Activated CD4-positive, alpha-beta T cell treated with anti-CD3 and anti-CD28 coated beads, Interleukin-2, amount 50 U/mL, for 24 hours (primary cell): ENCODE measurements at places on chromosomes 2 and 18.

- no peak for DNase-seq
Measured at GRCh38 chr2:231970461-231970860, 8.9 kb downstream of the DIS3L2 start.

DNA sequence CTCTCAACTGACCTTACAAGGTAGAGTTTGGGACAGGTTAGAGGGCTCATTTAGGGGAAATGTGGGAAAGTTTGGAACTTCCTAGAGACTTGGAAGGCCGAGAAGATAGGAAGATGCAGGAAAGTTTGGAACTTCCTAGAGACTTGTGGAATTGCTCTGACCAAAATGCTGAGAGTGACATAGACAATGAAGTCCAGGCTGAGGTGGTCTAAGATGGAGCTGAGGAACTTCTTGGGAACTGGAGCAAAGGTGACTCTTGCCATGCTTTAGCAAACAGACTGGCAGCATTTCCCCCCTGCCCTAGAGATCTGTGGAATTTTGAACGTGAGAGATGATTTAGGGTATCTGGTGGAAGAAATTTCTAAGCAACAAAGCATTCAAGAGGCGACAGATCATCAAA is 258.9 kb upstream of the GULP1 start:
- DNase-seq = no peak

DNA sequence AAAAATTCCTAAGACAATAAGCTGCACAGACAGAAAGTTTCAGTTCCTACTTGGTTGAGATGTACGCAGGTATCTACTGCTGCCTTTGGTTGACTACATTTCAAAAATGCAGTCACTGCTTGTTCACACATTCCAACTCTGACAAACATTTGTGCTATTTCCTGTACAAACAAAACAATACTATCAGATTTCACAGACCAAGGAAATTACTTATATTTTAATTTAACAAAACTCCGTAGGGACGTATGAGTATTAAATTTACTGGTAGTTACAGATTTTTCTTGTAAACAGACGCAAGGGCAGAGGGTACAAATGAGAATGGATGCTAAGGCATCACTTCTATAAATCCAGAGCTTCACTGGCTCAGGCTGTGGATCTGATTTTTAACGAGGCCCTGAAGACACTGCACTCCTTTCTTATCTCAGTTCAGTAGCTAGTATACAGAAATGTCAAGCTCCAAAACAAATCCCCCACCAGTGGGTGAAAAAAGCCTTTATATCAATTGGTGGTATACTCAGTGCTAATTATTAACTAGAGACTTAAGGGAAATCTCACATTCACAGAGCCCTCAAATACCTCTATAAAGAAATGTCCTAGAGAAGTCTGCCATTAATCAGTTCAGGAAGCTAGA is 31.7 kb upstream of the TTC32 start:
- DNase-seq = no peak

DNA sequence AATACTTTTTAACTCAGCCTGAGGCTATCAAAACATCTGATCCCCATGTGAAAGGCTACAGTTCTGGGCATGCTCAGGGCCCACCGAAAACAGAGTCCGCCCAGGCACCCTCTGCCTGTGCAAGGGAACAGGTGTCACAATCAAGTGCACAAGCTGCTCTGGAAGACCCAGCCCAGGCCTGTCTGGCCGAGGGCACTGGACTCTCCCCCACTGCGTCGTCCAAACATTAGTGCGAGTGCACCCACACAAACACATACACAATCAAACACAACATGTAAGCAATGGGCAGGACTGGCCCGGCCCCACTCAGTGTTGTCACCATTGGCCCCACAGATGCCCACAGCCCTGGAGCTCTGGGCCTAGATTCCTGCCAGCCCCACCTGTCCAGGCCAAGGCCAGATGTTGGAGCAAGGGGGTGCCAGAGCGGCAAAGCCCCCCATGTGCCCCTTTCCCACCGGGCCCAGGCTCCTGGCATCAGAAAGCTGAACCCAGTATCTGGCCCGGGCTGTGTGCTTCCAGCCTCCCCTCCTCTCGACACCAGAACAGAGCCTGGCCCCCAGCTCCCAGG is 617 bp upstream of the ALPG start:
- no peak for DNase-seq

DNA sequence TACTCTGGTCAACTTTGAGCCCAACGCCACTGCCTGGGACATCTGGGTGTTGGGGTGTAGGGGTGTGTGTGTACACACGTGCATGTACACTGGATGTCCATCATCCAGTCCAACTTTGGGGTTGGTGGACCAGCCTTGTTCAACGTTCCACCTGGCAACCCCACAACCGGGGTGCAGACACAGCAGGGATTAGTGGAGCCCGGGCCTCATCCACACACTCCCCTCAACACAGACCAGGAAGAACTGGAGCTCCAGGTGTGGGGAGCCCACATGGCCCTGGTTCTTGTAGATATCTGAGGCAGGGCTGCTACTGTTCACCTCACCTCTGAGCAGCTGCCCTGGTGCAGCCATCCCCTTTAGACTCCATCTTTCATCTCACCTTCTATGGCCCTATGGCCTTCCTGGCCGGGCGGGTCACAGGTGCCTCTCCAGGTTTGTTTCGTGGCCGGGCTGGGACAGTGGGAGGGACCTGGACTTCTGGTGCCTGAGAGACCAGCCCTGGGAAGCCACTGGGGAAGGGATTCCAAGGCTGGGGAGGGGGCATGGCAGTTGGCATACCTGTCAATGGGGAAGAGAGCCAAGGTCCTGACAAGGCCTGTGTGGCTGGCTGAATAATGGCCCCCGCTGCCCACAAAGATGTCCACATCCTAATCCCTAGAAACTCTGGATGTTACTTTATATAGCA is 7.5 kb downstream of the NEU2 start:
- no peak for DNase-seq

DNA sequence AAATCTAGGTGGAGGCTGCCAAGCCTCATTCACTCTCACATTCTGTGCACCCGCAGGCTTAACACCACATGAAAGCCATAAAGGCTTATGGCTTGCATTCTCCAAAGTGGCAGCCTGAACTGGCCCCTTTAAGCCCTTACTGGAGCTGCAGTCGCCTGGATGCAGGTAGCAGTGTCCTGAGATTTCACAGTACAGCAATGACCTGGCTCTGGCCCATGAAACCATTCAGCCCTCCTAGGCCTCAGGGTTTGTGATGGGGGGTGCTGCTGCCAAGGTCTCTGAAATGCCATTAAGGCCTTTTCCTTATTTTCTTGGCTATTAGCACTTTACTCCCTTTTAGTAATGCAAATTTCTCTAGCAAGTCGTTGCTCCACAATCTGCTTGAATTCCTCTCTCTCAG is 48.6 kb downstream of the RNMT start:
- no peak for DNase-seq

- DNase-seq = no peak
Measured at GRCh38 chr2:84129018-84129417, 330.1 kb downstream of the SUCLG1 start.

GRCh38 chr2:37560863-37561614 is 110.4 kb downstream of the CDC42EP3 start:
- DNase-seq = no peak

DNA sequence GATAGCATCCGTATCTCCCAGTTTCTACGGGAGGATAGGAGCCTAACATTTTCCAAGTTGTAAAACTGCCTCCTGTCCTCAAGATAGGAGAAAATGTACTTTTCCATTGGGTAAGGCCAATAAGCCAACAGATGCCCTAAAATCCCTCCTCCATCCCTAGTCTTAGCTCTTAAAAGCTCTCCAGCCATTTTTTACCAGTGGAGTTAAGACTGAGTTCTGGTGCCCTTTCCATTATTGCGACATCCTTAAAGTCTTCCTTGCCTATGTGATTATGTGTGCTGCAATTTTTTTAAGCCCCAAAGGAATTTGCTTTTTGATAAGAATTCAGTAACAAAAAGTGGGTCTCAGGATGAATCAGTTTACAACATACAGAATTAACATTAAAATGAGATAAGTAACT is 33.0 kb downstream of the LINC00305 start:
- DNase-seq = no peak

- DNase-seq = no peak
Measured at GRCh38 chr2:216139884-216140283, 30.7 kb downstream of the XRCC5 start.

DNA sequence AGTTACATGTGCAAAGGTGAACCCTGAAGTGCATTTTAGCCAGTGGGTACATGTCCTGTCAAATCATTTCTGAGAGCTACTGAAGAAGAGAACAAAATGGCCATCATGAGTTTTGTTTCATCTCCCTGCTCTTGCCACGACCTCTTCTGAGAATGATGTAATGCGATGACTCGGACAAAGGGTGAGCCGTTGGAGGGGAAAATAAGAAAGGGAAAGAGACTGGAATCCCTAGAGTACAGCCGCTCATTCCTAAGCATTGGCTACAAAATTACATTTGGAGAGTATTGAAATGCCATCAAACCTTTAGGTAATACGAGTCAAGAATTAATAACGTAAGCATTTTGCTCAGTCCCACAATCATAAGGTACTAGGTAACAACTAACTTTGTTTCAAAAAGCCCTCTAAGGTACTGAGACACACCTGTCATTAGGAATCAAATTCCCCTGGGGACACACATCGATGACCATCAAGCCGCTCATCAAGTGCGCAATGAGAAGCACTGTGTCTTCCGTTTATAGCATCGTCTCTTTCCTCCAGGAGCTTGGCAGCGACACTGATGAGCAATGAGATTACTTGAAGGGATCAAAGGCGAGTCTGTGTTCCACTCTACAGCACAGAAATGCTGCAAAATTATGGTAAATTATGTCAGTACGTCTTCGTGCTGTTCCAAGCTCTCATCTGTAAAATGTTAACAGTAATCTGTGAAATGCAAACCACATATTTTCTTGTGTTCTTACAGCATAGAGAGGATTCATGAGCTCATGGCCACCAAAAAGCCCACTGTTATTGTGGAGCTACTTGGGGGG is 97.3 kb upstream of the PIEZO2 start:
- no peak for DNase-seq

DNA sequence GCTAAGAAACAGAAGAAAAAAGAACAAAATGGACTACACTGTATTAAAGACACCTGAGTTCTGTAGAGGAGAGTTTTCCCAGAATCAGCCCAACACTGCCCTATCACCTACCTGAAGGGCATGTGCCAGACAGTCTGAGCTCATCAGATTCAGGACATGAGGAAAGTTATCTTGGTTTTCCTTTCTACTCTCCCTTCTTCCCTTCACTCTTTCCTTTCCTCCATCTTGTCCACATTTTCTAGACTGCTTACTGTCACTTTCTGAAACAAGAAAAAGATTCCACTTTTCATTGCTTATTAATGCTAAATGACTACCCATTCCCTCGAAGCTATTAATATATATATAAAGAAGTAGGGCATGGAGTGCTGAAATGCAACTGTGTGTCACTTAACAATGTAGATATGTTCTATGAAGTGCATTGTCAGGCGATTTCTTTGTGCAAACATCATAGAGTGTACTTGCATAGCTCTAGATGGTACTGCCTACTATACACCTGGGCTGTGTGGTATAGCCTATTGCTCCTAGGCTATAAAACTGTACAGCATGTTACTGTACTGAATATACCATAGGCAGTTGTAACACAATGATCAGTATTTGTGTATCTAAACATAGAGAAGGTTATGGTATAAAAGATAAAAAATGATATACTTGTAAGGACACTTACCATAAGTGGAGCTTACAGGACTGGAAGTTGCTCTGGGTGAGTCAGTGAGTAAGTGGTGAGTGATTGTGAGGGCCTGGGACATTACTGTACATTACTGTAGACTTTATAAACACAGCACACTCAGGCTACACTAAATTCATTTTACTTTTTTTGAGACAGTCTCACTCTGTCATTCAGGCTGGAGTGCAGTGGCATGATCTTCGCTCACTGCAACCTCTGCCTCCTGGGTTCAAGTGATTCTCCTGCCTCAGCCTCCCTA is 145.5 kb upstream of the ITGA6 start:
- DNase-seq = no peak

GRCh38 chr2:42854207-42854818 is 61.9 kb upstream of the HAAO start:
- DNase-seq = no peak
